ENCODE measurements at places on chromosomes 6 and 20.

DNA sequence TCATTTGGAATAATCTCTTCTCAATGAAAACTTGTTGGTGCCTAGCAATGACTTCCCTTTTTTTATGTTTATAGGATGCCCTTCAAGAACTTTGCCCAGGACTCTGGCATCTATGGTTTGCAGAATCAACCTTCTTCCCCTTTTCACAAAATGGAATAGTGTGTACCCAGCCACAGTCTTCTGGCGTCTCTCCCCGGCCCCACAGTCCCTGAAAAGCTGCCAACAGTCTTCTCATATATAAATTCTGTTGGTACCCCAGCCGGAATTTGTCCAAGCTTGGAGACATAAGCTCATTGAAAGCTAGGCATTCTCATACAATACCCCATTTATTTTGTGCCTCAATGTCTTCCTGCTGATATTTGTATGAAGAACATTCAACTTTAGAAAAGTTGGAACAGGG lies 26.4 kb upstream of the MCM3 start:
- DNase-seq, result no peak

GRCh38 chr6:105607636-105608621 lies 205.0 kb upstream of the PREP start:
- no peak for DNase-seq

- no peak for DNase-seq
Observed at GRCh38 chr20:7716286-7716972, 223.8 kb downstream of the HAO1 start.

GRCh38 chr6:117167520-117168271 lies 97.7 kb upstream of the VGLL2 start:
- no peak for DNase-seq

GRCh38 chr6:90151576-90152422 lies 144.8 kb downstream of the BACH2 start:
- DNase-seq, result no peak

- DNase-seq, result no peak
Observed at GRCh38 chr20:50272030-50272723, 81.5 kb downstream of the CEBPB start.

GRCh38 chr6:105211831-105212230 lies 32.0 kb upstream of the POPDC3 start:
- no peak for DNase-seq

DNA sequence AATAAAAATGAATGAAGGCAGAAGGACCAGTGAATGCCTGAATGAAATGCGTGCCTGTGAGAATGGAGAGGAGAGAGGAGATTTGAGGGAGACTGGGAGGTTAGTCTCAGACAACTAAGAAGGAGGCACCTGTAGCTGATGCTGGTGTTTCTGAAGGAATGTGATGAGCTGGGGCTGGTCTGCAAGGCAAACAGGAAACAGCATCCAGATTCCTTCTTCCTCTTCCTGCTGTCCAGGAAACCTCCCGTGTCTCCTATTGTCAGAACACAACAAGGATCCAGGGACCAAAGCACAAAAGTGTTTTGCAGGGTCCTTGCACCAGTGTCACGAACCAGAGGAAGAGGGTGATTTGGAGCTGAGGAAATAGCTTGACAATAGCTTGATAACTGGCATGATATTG lies 50.4 kb upstream of the TAB2 start:
- no peak for DNase-seq

GRCh38 chr20:1173698-1174097 lies 11.1 kb downstream of the TMEM74B start:
- DNase-seq, result peak; percentile 34

GRCh38 chr6:44476849-44477248 lies 89.3 kb downstream of the CDC5L start:
- DNase-seq, result no peak

DNA sequence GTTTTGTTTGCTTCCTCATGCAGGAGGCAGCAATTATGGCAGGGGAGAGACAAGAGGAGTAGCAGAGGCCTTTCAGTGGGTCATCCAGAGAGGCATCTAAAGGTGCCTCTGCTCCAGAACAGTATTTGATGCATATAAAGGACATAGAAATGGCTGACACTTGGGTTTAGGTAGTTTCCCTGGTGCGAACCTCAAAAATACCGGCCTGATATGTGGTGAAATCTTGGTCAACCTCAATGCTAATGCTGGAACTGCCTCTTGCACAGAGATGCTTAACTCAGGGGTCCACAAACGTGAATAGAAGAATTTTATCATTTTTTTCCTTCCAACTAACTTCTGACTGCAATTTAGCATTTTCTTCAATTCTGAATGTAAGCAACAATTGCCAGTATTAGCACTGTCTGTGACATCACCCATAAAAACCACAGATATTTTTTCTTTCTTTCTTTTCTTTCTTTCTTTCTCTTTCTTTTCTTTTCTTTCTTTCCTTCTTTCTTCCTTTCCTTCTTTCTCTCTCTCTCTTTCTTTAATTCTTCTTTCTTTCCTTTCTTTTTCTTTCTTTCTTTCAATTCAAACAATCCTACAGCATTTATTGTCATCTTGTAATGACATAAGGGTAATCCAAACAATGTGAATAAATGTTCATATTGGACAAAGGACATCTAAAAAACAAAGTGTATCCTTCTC lies 180.0 kb upstream of the UST start:
- DNase-seq, result no peak

- no peak for DNase-seq
Observed at GRCh38 chr6:62998022-62998421, 213.2 kb upstream of the FKBP1C start.

DNA sequence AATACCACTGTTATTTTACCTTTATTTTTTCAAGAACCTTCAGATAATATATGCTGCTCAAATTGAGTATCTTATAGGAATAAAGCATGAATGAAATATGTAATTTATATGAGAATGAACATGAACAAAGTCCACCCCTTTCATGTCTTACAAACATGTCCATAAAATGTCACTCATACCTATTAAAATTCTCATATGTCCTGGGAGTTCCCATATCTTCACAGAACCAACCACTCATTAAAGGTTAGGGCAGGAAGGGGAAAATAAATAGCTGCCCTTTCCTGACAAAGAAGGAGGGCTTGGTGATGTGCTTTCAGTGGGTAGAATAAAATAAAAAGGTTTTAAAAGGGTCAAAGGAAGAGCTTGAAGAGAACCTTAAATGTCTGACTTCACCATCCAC lies 125.3 kb downstream of the BTBD9 start:
- no peak for DNase-seq

DNA sequence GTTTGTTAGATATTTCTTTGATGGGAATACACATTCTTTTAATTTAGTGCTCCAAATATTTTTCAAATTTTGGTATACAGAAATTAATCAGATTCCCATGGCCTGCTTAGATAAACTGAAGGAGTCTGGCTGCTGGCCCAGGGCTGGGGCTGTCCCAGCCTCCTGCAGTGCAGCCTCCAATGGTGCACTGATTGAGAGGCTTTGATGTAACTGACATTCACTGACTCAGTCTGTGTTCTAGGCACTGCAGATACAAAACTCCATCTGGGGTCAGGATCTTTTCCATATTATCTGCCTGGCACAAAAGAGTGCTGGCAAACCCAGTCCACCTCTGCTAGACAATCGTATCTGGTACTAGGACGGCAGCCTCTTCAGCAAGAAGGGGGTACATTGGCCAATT lies 64.8 kb downstream of the GRIK2 start:
- no peak for DNase-seq

DNA sequence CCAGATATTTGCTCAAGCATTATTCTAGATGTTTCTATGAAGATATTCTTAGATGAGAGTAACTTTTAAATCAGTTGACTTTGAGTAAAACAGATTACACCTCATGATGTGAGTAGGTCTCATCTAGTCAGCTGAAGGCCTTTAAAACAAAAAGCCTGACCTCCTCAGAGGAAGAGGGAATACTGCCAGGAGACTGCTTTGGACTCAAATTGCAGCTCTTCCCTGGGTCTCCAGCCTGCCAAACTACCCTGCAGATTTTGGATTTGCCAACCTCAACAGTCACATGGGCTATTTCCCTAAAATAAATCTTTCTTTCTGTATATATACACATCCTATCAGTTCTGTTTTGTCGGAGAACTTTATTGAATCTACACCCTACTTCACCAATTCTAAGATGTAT lies 182.5 kb upstream of the TENT5A start:
- no peak for DNase-seq

DNA sequence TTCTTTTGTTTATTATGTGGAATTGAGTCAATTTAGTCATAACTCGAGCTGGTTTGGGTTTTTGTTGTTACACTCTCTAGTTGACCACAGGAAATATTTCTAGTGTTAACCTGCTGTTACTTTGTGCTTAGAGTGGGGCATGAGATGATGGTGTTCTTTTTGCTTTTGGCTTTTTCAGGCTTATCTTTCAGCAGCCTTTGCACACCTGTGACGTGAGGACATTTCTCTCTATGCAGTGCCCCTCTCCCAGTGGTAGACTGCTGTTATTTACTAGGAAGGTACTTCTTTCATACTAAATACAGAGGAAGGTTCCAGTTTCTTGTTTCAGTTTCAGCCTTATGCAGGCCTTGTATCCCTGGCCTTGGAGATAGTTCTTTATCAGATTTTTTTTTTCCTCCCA lies 766.8 kb upstream of the MAN1A1 start:
- DNase-seq, result no peak

GRCh38 chr6:43035495-43036194 lies 14.2 kb downstream of the RRP36 start:
- DNase-seq, result no peak

GRCh38 chr20:48282591-48283228 lies 497.4 kb upstream of the SULF2 start:
- peak; percentile 25 for DNase-seq

GRCh38 chr6:143823548-143823947 lies 19.6 kb upstream of the LTV1 start:
- no peak for DNase-seq

DNA sequence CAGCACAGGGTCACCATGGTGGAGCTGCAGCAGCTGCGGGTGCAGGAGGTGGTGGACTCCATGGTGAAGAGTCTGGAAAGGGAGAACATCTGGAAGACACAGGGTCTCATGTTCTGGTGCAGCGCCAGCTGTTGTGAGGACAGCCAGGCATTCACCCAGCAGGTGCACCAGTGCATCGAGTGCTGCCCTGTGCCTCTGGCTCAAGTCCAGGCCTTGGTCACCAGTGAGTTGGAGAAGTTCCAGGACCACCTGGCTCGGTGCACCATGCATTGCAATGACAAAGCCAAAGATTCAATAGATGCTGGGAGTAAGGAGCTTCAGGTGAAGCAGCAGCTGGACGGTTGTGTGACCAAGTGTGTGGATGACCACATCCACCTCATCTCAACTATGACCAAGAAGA lies 22.9 kb upstream of the RIPK1 start:
- DNase-seq, result no peak

GRCh38 chr6:161443848-161444247 lies 170.0 kb upstream of the AGPAT4 start:
- DNase-seq, result no peak

- DNase-seq, result no peak
Observed at GRCh38 chr6:141326426-141326825, 806.3 kb upstream of the GJE1 start.

DNA sequence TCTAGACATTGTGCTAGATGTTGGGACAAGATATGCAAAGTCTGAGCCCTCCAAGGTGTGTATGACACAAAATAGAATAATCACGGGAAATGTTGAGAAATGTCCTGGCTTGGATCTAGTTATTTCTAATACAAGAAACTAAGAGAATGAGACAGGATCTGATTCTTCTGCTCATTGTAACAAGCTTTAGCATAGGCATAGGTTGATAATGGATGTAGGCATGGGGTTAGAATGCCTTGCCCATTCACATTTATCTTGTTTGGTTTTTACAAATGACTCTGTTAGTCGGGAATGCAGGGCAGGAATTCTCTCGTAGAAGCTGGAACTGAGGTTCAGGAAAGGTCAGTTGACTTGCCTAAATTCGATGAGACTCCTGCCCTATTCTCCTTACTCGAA lies 1.5 kb upstream of the SLC26A8 start:
- DNase-seq, result no peak

- no peak for DNase-seq
Observed at GRCh38 chr6:159062564-159062945, 17.8 kb upstream of the TAGAP start.

GRCh38 chr6:37025621-37026466 lies 20.4 kb downstream of the FGD2 start:
- no peak for DNase-seq

GRCh38 chr6:684831-685636 lies 7.9 kb downstream of the EXOC2 start:
- DNase-seq, result peak; percentile 36

DNA sequence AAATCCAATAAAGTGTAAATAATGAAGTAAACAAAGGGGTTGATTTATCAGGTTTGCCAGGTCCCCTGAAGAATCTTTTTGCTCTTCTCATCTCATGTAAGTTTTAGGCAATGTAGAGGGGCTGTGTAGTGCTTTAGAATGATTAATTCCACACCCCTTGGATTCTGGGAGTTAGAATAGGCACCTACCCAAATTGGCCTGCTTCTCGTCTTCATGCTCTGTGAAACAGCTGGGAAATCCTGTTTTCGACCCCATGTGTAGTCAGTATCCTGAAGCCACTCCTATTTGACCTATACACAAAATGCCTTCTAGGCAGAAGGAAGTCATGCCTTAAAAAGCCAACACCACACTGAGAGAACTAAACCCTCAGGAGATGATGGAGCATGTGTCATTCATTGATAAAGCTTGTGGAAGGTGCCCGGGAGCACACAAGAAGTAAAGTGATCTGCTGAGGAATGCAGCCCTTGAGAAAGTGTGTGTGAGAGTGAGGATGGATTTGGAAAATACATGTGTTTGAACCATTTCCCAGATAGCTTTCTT lies 170.9 kb downstream of the KLHL32 start:
- DNase-seq, result no peak

DNA sequence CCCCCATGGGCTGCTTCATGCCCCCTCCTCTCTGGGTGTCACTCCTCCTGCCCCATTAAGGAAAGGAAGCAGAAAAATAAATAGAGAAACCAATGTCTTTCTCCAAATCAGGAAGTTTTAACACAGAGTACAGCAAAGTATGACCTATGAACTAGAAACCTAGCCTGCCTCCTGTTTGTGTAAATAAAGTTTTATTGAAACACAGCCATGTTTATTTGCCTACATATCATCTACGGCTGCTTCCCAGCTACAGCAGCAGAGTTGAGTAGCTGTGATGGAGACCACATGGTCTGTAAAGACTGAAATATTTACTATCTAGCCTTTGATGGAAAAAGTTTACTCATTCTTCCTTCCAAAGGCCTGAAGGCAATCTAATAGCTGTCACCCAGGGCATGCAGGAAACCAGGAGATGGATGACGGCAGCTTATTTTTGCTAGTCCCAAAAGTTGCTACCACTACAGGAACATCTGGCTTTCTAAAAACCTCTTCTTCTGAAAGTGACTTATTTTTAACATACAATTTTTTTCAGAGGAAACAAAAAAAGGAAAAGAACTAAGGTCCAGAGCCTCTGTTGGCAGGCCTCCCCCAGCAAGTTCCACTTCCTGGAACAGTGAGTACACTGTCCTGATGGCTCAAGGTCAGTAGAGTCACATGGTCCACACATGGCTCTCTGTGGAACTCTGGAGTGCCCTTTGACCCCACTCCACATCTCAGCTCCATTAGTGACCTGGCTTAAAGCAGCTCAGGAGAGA lies 287.8 kb downstream of the PTPRT start:
- DNase-seq, result no peak

- no peak for DNase-seq
Observed at GRCh38 chr6:57313009-57313408, 4.4 kb upstream of the PRIM2 start.

Measured in NCI-H82 (cell line).